ENCODE measurements at places on chromosomes 1 and 21. TPM values are rescaled to one million over a fixed set of nuclear protein-coding genes. Genes with fewer than 3 reads are reported as not detected.

Gene TRAF3IP3
- 0.80 TPM for total RNA-seq

Gene COL8A2
- 2.7 TPM for total RNA-seq

Gene LCE1E
- not detected for total RNA-seq

Gene DHCR24
- 530 TPM for total RNA-seq

Gene TTC34
- 0.08 TPM for total RNA-seq

- no peak for ATAC-seq
Observed at GRCh38 chr1:187985145-187985896, 1156.6 kb downstream of the PLA2G4A start.

GRCh38 chr1:8213136-8213535 is 104.8 kb upstream of the SLC45A1 start:
- ATAC-seq: no peak

- no peak for ATAC-seq
Observed at GRCh38 chr1:220011620-220012019, 34.7 kb downstream of the EPRS1 start.

DNA sequence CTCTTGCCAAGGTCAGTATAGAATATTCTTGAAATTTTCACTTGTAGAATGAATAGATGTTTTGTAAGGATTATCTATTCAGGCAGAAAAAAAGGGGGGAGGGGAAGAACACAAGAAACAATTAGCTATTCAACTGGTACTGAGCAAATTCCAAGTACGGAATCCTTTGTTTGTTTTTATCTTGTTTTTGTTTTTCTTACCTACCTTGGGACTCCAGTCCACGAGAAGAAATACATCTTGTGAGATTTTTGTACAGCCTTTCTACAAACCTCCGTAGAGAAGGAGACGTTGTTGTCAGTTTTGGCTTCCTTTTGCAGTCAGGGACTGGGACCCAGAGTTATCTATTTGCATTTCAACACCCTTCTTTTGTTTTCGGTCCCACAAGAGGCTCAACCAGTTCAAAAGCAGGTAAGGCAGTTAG is 36.0 kb downstream of the ZNF281 start:
- no peak for ATAC-seq

DNA sequence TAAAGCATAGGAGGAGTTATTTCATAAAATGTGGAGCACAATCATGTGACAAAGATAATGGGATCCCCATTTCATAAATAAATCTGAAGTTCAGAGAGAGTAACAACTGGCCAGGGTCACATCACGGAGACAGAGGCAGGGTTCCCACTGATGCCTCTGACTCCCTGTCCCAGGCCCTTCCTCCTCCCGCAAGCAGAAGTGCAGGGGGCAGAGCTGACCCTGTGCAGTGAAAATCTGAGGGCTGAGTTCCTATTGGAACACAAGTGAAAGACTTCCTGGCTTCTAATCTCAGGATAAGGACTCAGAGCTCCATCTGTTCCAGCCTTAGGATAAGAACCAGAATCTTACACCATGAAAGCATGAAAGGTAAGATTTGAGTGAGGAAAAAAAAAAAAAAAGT is 22.0 kb downstream of the SELL start:
- ATAC-seq: no peak

DNA sequence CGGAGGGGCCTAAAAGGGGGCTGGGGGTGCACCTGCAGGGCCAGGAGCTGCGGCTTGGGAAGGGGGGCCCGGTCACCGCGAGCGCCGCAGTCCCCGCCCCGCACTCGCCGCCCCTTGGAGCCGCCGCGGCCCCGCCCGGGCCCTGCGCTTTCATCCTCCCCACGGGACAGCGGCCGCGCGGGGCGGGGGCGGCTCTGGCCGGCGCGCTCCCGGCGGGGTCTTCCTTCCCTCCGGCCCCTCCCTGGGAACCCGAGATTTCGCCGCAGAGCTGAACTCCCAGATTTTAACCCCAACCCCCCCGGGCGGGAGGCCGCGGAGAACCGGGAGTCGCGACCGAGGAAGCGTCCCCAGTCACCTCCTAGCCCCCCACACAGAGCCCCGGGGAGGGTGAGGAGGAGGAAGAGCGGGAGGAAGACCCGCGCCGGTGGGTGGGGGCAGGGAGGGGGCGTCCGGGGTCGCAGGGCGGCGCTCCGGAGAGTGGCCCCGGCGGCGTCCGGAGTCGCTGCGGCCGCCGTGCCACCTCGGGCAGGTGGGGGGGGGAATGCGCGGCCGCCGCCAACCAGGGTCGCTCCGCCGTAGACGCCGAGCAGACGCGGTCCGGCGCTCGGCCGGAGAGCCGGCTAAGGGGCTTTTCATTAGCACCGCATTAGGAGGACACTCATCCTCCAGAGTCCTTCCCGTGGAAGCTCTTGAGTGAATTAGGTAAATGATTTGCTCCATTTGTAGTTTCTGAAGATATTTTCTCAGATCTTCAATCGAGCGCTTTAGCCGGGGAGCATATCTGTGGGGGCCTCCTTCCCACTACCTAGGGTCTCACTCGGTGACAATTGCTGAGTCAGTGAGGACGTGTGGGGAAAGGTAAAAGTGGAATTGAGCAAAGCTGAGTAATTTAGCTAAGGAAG is 31.6 kb upstream of the NFIA start:
- peak; percentile 65 for ATAC-seq

- ATAC-seq: no peak
Observed at GRCh38 chr1:59026472-59026948, 242.7 kb upstream of the JUN start.

GRCh38 chr21:32312976-32313375 is 14.3 kb downstream of the MRAP start:
- no peak for ATAC-seq

- no peak for ATAC-seq
Observed at GRCh38 chr1:69747207-69747606, 179.5 kb downstream of the LRRC7 start.

Measured in esophagus mucosa (tissue), 1 donor.